ENCODE measurements at places on chromosomes 5 and 9.

DNA sequence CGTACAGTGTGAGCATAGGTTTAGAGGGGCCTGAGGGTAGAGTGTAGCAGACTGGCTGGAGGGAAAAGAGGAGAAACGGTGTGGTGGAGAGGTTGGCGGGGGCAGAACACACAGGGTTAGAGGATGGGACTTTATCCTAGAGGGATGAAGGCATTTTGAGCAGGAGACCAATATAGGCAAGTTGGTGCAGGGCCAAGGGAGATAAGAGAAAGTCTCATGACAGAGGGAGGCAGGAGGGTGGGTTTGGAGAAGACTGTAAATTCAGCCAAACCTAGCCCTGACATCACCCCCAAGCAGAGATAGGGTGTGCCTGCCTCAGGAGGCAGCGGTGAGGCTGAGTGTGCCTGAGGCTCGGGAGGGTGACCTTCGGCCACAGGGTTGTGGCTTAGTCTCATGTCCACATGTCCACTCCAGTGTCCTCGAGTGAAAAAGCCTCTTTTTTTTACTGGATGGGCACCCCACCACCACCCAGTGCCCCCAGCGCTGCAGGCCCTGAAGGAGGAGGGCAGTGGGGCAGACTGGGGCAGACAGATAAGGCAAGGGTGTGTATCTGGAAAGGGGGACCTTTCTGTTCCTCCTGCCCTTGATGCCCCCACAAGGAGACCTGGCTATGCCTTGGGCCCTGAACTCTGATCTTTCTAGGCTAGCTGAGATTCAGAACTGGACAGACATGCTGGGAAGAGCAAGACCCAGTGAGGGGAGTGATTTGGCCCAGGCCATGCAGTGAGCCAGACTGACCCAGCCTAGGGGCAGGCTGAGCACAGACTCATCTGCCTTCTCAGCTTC lies 108.7 kb downstream of the RGS3 start:
- no peak for DNase-seq

- no peak for DNase-seq
These were observed 76.3 kb downstream of the PTCH1 start for GRCh38 chr9:95440447-95440846.

DNA sequence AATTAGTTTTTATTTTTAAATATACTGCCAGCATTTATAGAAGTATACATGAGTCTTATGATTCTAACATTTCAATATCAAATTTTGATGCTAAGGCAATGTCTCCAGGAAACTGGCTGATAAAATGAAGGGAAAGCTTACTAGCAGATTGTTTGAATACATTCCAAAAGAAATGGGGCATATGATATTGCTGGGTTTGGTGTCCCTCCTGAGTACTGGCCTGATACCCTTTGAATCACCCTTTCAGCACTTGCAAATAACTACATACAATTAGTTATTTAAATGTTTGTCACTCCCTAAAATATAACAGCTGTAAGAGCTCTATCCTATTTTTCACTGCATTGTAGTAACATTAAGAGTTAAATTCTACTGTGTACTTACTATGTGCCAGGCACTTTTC lies 360.8 kb downstream of the HCN1 start:
- no peak for DNase-seq

DNA sequence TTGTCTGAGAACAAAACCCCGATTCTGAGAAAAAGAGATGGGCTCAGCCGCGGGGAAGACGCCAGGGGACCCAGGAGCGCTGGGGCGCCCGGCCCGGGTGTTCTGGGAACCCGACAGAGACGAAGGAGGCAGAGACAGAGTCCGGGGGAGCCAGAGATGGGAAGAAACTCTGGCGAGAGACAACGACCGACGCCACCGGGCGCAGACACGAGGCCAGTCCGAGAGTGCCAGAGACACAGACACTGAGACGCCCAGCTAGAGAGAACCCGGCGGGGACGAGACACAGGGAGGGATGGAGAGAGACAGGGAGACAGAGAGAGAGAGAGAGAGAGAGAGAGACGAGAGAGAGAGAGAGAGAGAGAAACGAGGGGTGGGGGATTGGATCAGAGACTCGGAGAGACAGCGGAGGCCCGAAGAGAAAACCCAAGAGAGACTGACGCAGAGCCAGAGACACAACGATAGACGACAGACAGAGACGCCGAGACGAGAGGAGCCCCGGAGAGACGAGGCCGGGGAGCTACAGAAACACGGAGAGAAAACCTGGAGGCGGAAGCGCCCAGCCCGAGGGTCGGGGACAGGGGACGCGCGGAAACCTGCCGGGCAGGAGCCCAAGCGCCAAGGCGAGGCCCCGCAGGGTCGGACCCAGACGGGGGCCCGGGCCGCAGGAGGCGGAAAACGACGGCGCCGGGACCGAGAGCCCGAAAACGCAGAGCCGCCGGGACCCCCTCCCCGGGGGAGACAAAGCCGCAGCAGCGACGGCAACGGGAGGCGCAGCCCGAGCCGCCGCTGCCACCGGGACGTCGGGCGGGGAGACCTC lies 3.3 kb downstream of the NR5A1 start:
- no peak for DNase-seq

GRCh38 chr9:81669041-81669651 lies 20.2 kb downstream of the TLE1 start:
- DNase-seq: no peak

- DNase-seq: no peak
These were observed 205.9 kb upstream of the TMEM161B start for GRCh38 chr5:88474574-88474973.

DNA sequence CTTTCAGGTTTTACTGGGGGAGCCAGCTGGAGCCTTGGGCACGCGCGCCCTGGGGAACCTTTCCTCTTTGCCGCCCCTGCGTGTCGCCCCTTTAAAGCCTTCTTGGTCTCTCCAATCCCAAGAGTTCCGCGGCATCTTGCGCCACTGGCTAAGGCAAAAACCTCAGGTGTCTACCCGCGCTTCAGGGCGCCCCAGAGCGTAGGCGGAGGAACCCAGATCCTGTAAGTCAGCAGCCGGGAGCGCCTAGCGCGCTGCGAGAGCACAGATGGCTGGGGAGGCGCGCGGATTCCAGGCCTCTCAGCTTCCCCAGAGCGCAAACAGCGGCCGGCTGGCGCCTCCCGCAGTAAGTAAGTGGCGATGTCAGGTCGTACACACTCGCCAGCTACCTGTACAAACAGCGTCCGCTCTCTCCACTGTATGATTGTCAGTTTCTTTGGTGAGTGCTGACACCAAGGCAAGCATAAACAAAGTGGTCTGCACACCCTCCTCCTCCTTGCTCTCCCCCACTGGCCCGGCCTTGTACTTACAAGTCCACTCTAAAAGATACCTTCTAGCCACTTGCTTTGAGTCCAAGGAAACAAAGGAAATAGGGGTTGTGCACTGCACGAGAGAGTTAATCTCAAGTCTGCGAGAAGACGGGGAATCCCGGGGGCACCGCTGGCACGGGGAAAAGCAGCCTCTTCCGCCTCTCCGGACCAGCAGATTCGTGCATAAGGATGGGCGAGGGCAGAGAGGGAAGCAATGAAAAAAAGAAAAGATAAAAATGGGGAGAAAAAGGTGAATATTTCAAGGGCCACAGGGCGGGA lies 2.9 kb downstream of the HTR1A start:
- DNase-seq: no peak

- DNase-seq: no peak
These were observed 127.0 kb upstream of the RPS23 start for GRCh38 chr5:82405161-82405560.

DNA sequence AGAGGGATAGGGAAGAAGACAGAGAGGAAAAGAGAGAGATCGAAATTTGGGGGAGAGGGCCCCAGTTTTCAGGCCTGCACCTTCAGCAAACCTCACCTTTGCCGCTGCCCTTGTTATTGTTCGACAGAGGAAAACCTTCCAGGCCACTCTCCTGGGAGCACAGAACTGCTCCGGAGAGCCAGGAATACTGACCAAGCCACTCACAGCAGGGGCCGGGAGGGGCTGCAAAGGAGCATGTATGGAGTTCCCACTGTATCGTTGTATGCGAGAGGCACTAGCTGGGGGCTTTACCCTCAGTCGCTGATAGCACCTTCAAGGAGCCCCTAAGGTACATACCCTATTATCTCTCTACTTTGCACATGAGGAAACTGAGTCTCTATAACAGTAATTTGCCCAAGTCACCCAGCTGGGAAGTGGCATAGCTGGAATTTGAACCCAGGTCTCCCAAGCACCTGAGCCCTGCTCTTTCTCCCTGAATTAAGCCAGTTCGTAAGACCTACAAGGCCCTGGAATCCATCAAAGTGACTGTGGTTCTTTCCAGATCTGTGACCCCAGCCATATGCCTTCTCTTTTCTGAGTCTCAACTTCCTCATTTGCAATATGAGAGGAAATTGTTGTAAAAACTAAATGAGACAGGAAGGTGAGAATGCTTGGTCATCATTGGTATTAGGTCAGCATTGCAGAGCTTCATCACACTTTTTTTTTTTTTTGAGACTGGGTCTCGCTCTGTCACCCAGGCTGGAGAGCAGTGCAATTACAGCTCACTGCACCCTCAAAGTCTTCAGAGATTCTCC lies 21.0 kb upstream of the FOXE1 start:
- no peak for DNase-seq

DNA sequence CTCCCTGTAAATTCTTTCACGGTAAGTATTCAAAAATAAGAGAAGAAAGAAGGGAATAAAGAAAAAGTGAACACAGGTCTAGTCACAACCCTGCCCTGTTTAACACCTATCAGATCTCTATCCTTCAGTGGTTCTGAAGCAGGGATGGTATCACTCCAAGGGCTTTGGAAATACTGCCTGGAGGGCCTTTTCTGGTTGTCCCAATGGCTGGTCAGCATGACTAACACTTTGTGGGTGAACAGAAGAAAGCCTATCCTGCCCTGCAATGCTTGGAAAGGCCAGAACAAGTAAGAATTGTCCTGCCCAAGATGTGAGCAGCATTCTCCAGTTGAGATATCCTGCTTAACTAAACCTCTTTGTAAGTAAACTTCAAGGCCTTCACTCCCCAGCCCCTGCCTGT lies 124.9 kb downstream of the TMEM167A start:
- no peak for DNase-seq

GRCh38 chr9:135222881-135223760 lies 135.7 kb downstream of the OLFM1 start:
- no peak for DNase-seq

DNA sequence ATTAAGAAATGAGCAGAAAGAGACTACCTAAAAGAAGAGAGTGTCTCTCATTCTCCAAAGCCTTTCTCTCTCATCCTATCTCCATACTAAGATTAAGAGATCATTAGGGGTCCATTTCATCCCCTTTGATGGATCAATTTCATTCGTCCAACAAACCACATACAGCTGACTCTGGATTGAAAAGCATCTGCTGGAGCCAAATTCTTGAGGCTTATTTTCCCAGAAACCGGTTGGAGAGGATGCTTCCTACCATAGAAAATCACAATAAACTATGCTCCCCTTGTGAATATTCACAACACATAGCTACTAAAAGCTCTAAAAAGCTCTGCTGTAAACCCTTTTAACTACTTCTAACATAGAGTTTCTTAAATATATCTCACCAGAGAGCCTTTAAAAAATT lies 755.0 kb upstream of the ZNF608 start:
- DNase-seq: no peak

GRCh38 chr5:100537946-100538345 lies 2.8 kb downstream of the FAM174A start:
- DNase-seq: no peak

GRCh38 chr9:29806937-29807618 lies 2233.8 kb upstream of the C9orf72 start:
- no peak for DNase-seq

- DNase-seq: no peak
These were observed 51.8 kb upstream of the GALNT10 start for GRCh38 chr5:154138701-154139100.

- DNase-seq: no peak
These were observed 4.7 kb downstream of the SKP2 start for GRCh38 chr5:36156619-36157018.

GRCh38 chr9:2271426-2271825 lies 256.3 kb downstream of the SMARCA2 start:
- DNase-seq: peak; percentile 37

DNA sequence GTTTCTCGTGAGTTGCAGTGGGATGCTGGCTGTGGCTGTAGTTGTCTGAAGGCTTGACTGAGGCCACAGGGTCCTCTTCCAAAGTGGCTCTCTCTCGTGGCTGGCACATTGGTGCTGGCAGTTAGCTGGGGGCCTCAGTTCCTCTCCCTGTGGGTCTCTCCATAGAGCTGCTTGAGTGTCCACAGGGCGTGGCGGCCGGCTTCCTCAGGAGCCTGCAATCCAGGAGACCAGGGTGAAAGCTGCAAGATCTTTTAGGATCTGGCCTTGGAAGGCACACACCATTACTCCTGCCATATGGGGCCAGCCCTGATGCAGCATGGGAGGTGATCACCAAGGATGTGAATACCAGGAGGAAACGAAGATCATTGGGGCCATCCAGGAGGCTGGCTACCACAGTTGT lies 41.1 kb downstream of the ANKRD33B start:
- no peak for DNase-seq

DNA sequence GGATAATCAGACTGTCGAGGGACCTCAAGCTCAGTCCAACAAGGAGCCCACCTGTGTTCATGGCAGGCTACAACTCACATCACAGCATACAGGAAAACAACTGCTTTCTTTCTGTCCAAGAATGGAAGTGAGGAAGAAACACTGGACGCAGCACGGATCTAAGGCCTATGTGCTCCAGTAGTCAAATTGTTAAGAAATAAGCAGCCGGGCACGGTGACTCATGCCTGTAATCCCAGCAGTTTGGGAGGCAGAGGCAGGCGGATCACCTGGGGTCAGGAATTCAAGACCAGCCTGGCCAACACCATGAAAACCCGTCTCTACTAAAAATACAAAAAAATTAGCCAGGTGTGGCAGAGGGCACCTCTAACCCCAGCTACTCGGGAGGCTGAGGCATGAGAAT lies 427.8 kb downstream of the BNC2 start:
- DNase-seq: no peak

DNA sequence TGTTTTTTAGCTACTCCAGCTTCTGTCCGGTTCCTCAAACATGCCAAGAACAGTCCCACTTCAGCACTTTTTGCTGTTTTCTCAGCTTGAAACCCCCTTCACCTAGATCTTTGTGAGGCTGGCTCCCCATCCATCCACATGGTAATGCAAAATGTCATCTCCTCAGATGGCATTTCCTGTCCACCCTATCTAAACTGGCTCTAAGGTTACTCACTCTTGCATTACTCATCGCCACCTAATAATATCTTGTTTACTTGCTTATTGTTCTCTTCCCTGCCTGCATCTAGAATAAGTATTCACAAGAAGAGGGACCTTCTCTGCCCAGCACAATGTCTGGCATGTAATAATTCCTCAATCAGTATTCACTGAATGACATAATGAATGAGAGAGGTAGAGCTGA lies 220.1 kb downstream of the FAM114A2 start:
- DNase-seq: no peak

GRCh38 chr9:804026-804425 lies 37.5 kb upstream of the DMRT1 start:
- DNase-seq: no peak

GRCh38 chr9:124298646-124299235 lies 41.0 kb downstream of the NEK6 start:
- no peak for DNase-seq

DNA sequence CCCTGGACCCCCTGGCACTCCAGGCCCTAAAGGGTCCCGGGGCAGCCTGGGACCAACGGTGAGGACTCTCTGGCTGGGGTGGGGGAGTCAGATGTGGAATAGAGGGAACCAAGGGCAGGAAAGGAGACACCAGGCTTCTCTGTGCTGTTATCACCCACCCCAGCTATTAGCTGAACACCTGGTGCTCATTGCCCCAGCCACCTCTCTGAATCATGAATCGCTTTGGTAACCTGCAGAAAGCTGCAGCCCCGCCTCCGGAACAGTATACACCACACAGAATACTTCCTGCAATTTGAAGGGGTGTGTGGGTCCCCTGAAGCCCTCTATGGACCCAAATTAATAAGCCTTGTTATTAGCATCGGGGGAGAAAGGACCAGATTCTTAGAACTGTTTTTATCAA lies 40.4 kb upstream of the ORM1 start:
- DNase-seq: no peak

GRCh38 chr5:66985417-66985816 lies 211.2 kb downstream of the CD180 start:
- DNase-seq: no peak
